GM04503 (cell line): ENCODE measurements at places on chromosomes 6 and 20.
A peak's percentile ranks its signal among the peaks of the same experiment; 100 is the strongest.

GRCh38 chr20:2368621-2369020, 12.1 kb upstream of the TGM6 start:
- no peak for DNase-seq

GRCh38 chr20:34473262-34473883, 42.8 kb upstream of the DYNLRB1 start:
- DNase-seq, result no peak

- no peak for DNase-seq
These were observed 23.6 kb upstream of the WFDC2 start for GRCh38 chr20:45445805-45446562.

GRCh38 chr20:8073024-8073832, 53.7 kb upstream of the TMX4 start:
- DNase-seq, result peak; percentile 37

- no peak for DNase-seq
These were observed 4.1 kb downstream of the CTSZ start for GRCh38 chr20:59002874-59003399.

GRCh38 chr6:79525272-79526100, 11.7 kb downstream of the LCA5 start:
- DNase-seq, result no peak

DNA sequence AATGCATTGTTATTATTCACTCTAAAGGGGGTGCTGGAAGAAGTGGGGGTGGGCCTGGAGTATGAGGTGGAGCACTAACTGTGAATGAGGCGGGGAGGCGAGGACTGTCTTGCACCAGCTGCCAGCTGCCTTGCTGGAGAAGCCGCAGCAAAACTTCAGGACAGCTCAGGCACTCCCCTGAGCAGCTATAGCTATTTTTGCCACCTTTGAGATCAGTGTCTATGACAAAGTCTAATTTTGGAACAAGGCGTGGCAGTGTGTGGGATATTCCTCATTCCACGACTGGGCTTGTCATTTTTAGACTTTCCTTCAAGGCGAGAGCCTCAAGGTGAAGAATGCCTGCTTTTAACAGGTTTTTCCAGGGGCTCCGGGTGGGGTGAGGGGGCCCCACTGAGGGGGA, 143.8 kb downstream of the DOK5 start:
- DNase-seq, result no peak

DNA sequence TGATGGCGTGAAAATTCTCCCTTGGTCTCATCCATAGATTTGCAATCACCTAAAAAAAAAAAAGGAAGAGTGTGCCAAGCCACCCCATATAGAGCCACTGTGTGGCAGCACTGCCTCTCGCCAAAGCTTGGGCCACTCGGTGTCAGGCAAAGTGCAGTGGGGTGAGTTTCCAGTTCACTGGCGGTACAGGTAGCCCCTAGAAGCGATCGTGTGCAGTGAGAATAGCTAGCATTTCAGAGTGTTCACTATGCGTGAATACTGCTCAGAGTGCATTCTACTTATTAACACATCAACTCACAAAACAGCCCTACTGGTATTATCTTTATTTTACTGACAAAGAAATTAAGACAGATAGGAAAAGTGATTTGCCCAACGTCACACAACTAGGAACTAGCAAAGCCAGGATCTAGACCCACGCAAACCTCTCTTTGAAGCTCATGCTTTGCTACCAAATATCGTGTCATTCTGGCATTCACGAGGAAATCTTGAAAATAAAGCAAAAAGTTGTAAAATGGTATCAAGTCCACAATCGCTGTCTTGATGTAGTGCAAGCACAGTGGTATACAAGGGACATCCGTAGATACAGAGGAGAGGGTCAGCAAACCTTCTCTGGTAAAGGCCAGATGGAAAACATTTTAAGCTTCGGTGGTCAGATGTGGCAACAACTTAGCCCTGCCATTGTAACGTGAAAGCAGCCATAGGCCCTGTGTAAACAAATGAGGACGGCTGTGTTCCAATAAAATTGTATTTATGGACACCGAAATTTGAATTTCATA, 10.4 kb upstream of the GCNT2 start:
- no peak for DNase-seq

- no peak for DNase-seq
These were observed 19.2 kb downstream of the FAM229B start for GRCh38 chr6:112106562-112106961.

- DNase-seq, result no peak
These were observed 35.2 kb downstream of the NTSR1 start for GRCh38 chr20:62743777-62744317.

GRCh38 chr6:133431031-133431430, 189.9 kb downstream of the EYA4 start:
- no peak for DNase-seq

DNA sequence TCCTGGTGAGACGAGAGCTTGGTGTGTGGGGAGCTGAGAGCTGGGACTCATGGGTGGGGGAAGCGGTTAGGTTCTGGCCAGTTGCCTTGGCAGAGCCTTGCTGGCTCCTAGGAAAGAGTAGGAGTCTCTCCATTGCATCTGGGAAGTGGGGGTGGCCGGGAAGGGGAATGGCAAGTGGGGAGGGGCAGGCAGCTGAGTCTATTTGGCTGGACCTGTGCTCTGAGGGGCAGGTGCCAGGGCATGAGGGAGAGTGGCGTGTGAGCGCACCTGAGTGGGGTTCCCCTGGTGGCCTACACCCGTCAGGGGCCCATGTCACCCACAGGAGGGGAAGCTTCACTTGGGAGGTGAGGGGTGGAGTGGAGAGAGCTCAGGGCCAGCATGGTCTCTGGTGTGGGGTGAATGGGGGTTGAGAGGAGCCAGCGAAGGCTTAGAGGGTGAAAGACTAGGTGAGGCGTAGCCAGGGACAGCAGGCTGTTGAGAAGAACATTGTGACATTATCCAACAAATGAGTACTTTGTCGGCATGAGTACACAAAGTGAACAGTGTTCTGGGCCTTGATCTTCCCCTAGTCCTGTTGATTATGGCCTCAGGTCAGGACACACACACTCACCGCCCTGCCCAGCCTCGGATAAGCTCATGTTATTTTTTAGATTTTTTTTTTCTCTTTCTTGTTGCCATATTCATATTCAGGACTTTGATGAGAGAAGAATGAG, 59.8 kb downstream of the FAM120B start:
- DNase-seq, result no peak

DNA sequence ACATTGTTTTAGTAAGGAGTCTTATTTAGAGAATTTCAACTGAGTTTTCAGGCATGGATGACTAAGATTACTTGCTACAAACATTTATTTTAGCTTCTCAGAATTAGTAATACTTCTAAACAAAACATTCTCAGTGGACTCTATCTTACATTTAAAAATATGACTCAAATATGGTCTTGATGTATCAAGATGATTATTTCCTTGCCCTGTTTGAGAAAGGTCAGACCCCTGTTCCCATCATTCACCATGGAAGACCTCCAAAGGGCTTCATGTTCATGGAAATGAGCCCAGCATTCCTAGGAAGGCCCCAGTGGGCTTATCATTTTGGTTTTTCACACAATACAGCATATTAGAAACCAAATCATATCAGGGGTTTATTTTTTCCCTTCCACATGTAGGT, 24.6 kb upstream of the TRPC4AP start:
- DNase-seq, result no peak

GRCh38 chr20:2349801-2350200, 30.9 kb upstream of the TGM6 start:
- DNase-seq, result no peak

DNA sequence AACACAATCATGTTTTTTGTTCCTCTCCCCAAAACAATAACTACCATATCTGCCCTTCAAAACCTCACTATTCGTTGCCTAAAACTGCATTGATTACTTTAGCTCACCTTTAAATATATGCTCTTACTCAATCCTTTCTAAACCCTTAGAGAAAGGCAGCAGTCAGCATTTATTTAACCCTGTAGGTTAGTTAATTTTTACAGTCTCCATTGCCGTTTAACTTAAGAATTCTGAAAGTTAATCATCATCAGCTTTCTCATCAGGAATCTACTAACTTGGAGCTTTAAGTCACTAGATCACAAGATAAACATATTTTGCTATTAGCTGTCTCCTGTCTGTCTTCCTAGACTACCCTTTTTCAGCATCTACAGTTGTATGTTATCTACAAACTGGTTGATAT, 991.9 kb downstream of the EPHA7 start:
- no peak for DNase-seq

DNA sequence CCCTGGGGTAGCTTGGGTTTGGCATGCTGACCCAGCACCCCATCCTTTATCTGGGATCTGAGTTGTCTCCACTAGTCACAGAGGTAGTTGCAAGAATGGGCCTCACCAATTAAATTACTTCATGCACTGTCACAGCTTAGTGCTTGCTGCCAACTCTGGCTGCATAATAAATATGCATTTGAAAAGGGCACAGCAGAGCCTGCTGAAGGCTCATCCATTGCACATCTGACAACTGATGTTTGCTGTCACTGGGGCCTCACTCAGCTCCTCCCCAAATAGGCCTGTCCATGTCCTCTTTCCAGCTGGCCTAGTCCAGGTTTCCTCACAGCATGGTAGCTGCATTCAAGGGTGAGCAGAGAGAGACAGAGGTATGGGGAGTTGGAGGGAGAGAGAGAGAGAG, 13.3 kb upstream of the NXT1 start:
- no peak for DNase-seq

- no peak for DNase-seq
These were observed 71.4 kb upstream of the DUSP22 start for GRCh38 chr6:220721-221475.

GRCh38 chr6:34743625-34744293, 13.5 kb upstream of the SNRPC start:
- no peak for DNase-seq

- DNase-seq, result no peak
These were observed 91.8 kb downstream of the CAP2 start for GRCh38 chr6:17485181-17485580.
